ENCODE measurements at places on chromosomes 16 and 17.

- DNase-seq: no peak
These were observed 6.8 kb upstream of the WBP2 start for GRCh38 chr17:75861927-75862317.

- DNase-seq: no peak
These were observed 65.2 kb downstream of the PRMT7 start for GRCh38 chr16:68375801-68376536.

GRCh38 chr16:57132470-57132869, 40.1 kb downstream of the CPNE2 start:
- DNase-seq: no peak

DNA sequence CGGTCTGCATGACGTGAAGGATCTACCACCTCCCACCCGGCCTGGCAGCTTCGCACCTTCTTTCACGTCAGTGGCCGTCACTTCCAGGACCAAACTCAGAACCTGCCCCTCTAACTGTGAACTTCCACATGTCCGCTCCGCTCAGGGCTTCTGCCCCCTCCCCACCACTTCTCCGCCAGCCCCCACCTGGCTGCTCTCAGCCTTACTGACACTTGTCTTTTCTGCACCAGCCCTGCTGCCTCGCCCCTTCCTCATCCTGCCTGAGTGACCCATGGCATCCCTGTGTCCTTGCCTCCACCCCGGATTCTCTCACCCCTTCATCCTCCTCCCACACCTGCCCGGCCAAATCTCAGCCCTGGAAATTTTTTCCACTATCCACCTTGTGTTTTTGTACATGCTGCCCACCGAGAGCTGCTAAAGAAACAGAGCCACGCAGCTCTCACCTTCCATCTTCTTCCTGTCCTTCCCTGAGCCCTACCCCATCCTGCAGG, 14.2 kb downstream of the PIMREG start:
- DNase-seq: no peak

- DNase-seq: no peak
These were observed 7.1 kb downstream of the NXPH3 start for GRCh38 chr17:49582789-49583188.

DNA sequence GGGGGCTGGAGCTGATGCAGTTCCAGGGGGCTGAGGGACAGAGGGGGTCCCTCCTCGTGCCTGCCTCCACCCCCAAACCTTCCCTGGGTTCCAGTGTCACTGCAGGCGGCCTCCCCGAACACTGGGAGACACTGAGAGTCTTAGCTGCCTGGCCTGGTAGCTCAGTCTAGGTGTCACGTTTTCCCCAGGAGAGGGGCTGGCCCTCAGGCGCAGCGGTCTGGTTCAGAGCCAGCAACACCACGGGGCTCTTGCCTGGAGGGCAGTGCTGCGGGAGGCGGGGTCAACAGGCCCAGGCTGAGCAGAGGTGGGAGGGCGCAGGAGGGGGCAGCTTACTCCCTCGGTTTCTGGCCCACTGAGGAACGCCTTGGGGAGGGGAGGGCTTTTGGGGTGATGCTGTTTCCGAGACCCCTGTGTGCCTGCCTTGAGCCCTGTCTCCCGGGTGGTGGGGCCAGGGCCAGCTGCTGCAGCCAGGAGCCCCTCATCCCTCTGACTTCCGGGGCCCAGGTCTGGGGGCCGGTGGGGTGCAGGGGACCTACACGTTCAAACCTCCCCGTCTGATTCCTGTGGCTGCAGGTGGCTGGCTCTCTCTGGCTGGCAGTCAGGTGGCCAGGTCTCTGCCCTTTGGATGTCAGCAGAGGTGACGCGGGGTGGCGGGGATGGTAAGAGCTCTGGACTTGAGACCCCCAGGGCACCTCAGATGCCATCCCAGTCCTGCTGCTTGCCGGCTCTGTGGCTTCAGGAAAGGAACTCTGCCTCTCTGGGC, 89.3 kb upstream of the GSE1 start:
- no peak for DNase-seq

DNA sequence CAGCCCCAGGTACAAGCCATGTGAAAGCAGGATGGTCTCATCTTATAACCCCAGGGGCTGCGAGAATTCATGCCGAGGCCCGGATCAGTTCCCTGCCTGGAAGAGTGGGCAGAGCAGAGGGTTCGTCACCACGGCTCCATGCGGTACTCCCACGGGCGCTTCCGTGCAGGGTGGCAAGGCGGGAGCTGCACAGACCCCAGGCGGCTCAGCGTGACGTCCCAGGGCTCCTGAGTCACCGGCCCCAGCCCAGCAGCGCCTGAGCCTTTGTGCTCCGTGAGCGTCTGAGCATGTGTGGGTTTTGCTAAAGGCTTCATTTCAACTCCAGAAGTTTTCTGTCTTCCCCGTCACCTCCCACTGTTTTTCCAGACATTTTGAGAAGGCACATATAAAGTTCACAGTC, 71.2 kb upstream of the CHMP6 start:
- no peak for DNase-seq

Measured in GDM1 (cell line).